ENCODE measurements at places on chromosomes 11 and 22.
A peak's percentile ranks its signal among the peaks of the same experiment; 100 is the strongest.

DNA sequence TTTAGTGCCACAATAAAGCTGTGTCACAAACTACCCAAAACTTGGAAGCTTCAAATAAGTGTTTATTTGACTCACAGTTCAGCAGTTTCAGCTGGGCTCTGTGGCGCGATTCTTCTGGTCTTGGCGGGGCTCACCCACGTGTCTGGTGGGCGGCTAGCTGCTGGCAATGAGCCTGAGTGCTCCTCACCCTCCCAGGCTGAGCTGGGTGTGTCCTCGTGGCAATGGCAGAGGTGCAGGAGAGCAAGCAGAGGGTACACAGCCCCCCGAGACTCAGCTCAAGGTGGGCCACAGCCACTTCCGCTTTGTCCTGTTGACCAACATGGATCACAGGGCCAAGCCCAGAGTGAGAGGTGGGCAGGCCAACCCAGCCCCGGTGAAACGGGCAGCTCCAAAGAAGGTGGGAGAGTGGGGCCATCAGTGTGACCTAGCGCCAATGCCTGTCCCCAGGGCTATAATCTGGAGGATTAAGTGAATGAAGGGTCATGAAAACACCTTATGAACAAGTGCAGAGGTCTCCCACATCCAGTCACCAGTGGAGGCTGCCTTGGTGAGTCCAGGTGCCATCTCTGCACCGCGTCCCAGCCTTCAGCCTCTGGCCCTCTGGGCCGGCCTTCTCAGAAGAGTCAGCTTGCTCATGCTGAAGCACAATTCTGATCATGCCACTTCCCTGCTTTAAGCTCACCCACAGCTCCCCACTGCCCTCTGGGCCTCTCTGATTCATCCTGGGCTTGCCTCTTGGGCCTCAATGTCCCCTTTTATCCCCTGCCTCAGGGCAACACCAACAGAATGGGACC is 74.6 kb upstream of the RTL6 start:
- no peak for DNase-seq

DNA sequence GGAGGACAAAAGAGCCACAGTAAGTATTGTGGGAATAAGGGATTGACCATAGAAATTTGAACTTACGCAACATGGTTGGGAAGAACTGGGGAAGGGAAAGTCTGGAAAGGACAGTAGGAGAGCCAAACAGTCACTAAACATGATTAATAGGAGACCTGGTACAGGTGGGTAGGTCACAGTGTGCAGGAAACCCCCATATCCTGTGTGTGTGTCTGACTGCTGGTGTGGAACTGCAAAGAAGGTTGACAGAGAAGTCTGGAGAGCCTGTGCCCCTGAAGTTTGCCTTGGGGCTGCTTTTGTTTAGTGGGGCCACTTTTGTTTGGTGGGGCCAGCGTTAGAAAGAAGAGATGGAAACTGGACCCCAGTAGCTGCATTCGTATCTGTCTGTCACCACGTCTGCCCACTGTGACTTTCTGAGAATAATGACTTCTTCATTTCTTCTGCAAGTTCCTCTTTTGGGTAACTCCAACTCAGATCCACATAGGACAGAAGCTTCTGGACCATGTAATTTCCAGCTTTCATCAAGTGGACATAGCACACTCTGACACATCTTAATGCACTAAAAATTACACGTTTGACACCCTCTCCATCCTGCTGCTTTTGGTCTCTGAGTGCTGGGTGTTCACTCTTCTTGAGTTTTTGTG is 126.8 kb upstream of the RAG2 start:
- no peak for DNase-seq

DNA sequence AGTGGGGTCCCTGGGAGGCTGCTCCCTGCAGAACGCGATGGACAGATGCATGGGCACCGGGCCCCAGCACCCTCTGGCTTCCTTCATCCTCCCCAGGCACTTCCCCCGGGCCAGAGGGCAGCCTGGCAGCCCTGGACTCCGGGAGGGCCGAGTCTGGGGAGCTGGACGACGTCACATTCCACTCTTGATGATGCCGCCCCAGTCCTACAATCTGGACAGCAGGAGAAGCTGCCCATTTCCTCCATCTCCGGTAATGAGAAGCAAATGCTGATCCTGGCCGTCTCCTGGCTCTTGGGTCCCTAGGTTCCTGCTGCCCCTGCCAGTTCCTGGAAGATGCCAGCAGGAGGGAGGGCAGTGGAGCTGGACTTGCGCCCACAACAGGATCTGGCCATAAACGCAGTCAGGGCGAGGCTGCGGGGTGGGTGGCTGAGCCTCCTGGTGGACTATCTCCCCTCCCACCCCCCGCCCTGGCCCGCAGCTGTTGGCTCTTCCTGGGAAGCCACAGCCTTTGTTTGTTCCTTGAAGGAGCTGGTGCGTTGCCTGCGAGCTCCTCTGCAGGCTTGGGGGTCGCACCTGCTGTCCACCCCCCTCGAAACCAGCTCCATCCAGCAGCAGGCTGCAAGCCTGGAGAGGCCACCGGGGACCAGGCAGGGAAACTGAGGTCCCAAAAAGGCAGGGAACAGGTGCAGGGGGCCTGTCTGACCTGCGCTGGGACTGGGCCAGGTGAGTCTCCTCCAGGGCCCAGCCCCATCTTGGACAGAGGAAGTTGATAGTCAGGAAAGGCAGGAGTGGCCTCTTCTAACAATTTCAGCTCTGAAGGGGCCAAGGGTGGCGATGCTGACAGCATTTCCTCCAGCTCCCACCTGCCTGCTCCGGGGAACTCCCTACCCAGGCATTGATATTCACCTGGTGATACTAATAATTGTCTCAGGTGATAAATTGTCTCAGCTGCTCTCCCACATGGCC is 17.9 kb upstream of the MUC6 start:
- DNase-seq: no peak

DNA sequence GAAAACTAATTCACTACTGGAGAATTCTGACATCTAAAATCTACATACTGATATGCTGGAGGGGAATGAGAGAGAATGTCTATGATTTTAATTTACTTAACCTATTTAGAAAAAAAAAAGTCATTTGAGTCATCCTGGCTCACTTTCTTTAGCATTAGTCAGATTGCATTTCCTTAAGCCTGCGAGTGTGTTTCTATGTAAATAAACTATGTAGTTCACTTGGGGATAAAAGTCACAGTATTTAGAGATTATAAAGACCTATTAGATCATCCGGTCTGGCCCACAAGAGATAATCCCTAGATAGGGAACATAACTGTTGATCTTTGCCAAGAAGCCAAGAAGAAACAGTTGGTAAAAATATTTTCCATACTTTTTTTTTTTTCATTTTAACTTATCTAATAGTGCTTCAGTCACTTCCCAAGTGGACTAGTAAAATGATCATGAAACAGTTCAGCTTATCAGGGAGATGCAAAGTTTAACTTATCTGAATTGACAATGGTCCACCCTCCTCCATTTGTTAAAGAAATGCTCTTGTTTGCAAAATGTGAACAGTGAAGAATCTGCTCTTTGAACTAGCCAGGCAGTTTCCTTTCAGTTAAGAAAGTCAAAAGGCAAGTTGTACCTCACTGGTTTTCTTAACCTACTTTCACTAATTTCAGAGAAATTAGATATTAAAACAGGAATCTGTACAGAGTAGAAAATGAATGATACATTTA is 21.2 kb upstream of the BLID start:
- no peak for DNase-seq

- peak; percentile 29 for DNase-seq
Measured at GRCh38 chr11:1260023-1260501, 37.2 kb downstream of the MUC5B start.

DNA sequence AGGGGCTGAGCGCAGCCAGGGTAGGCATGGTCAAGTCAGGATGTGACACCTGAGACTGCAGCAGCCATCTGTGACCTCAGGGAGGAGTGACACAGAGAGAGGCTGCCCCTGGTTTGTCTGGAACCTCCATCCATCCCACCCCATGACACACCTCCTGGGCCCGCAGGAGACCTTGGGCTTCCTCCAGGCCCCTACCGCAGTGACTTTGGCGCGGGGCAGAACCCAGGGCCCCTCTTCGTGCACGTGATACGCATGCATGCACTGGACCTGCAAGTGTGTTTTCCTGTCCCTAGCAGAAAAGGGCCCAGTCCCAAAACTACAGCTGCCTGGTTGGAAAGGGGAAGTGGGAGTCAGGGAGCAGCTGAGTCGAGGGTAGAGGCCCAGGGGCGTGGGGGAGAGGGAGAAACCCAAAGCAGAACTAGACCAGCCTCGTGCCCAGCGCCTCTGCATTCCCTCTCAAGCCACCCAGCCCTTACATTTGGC is 7.9 kb upstream of the CYTH4 start:
- no peak for DNase-seq

DNA sequence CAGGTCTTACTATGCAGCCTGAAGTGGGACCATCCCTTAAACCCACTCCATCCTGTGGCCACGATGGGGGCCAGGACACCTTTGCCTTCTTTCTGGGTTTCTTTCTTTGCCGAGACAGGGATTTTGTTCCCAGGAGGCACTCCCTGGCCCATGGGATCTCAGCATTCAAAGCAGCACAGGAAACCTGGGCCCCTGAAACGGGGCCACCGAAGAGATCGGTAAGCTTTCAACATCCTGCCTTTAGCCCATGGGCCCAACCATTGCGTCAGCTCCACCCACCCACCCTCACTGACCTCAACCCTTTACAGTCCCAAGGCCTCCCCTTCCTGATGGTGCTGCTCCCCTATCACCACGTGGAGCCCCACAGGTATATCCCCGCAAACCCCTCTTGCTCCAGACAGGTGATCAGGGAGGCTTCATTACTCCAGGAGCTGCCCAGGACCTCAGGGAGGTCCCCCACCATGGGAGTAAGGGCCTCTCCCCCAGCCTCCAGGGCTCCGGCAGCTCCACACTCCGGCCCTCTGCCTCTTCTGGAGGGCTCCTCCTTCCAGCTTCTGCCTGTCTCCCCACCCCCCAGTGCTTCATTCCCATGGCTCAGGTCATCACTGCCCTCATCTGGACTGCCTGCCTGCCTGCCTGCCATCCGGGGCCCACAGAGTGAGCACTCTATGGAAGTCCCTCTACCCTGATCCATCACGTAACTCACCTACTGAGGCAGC is 42.0 kb upstream of the TUB start:
- no peak for DNase-seq

DNA sequence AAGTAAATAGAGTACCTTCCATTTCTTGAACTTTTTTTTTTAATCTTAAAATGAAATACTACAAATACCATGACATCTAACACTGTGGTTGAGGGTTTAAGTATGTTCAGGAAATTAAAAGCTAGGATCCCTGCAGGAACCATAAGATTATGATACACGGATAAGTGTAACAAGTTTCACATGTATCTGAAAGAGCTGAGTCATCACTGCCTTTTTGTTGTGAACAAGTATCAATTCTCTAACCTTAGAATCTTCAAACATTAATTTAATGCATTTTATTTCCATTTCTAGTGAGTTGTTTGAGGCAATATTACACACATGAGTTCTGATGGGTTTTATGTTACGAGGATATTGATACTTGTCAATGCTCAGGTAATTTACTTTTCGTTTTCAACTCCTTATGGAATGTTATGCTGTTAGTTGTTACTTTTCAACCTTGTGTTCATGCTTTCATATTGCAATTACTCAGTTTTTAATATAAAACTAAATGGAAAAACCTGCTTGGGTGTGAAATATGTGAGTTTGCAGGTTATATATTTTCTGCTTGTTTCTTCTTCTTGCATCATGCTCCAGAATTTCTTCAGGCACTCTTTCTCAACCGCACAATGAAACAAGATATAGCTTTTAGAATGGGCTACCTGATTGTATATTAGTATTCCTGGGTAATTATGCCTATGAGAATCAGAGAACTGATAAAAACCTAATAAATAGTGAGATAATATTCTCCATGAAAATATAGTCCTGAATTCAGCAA is 361.3 kb upstream of the MTNR1B start:
- no peak for DNase-seq

DNA sequence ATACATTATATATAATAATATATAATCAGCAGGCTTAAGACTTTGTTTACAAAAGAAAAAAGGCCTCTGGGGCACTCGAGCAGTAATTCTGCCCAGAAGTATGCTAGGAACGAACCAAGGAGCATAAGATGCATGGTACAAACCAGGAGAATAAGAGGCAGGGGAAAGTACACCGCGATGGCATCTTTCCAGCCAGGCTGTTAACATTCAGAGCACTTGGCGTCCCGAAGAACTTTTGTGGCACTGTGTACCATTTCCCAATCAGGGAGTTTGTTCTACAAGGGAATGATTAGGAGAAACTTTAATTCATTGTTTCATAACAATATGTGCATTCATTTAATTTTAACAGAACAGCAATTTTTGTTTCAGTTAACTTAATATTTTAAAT is 125.1 kb downstream of the WT1 start:
- DNase-seq: no peak

DNA sequence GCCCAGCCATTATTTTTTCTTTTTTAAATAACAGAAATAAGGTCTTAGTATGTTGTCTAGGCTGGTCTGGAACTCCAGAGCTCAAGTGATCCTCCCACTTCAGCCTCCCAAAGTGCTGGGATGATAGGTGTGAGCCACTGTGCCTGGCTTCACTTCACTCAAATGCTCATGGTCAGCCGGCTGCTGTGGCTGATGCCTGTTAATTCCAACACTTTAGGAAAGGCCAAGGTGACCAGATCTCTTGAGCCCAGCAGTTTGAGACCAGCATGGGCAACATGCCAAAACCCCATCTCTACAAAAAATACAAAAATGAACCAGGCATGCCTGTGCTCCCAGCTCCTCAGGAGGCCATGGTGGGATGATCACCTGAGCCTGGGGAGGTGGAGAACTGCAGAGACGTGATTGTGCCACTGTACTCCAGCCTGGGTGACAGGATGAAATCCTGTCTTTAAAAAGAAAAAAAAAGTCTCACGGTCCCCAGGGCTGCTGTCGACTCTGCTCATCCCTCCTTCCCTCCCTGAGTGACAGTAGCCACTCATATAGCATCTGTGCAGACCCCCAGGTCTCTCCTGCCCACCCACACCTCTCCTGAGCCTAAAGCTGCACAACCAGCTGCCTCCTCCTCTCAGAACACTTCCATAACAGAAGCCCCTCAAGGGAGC is 3.6 kb downstream of the YDJC start:
- no peak for DNase-seq

DNA sequence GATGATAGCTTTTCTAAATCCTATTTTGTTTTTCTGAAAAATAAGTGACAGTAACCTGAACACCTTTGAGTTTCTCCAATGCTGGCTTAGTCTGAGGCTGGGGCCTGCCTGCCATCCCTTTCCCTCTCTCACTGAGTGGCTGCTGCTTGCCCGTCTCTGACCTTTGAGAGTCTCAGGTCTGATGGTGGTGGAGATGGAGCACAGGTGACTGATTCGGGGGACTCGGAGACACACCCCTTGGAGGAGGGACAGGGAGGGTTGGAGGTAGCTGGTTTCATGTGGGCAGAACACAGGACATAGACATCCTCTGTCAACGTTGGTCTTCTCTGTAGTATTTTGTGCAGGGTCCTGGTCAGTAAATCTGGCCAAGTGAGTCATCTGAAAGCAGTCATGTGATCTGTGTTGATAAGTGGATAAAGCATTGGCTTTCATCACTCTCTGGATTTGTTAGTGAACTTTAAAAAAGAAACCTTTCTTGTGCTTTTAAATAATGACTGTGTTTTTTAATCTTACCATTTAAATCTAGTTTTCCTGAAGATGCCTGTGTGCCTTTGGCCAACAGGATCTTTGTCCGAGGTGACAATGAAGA is 47.1 kb upstream of the CLDN5 start:
- no peak for DNase-seq

- no peak for DNase-seq
Measured at GRCh38 chr11:69378303-69379141, 84.6 kb downstream of the MYEOV start.

GRCh38 chr11:116217006-116217405 is 555.8 kb downstream of the BUD13 start:
- no peak for DNase-seq

GRCh38 chr11:35815556-35816315 is 128.1 kb upstream of the LDLRAD3 start:
- no peak for DNase-seq

GRCh38 chr11:9527481-9528135 is 45.9 kb upstream of the WEE1 start:
- no peak for DNase-seq

GRCh38 chr22:27911330-27911729 is 7.7 kb downstream of the PITPNB start:
- no peak for DNase-seq
